ENCODE measurements at places on chromosomes 7 and 10.

GRCh38 chr7:57210212-57210611 lies 78.0 kb upstream of the ZNF479 start:
- no peak for DNase-seq

DNA sequence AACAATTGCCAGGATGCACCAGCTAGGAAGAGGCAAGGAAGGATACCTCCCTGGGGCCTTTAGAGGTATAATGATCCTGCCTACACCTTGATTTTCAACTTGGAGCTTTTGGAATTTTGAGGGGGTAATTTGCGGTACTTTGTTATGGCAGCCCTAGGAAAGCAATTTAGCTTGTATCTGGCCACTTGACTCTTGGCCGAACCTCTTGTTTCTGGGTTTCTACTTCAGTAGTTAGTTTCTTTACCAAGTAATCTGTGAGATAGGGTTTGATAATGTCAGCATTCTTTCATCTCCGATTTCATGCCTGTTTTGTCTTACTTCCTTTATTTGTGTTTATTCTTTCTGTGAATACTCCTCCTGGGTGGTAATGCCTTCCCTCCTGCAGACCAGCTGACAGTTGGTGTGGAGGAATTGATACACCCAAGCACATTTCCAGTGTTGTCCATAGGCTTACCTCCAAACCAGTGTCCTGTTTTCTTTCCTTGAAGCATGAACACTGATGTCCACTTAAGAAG lies 163.7 kb downstream of the SND1 start:
- DNase-seq, result no peak

DNA sequence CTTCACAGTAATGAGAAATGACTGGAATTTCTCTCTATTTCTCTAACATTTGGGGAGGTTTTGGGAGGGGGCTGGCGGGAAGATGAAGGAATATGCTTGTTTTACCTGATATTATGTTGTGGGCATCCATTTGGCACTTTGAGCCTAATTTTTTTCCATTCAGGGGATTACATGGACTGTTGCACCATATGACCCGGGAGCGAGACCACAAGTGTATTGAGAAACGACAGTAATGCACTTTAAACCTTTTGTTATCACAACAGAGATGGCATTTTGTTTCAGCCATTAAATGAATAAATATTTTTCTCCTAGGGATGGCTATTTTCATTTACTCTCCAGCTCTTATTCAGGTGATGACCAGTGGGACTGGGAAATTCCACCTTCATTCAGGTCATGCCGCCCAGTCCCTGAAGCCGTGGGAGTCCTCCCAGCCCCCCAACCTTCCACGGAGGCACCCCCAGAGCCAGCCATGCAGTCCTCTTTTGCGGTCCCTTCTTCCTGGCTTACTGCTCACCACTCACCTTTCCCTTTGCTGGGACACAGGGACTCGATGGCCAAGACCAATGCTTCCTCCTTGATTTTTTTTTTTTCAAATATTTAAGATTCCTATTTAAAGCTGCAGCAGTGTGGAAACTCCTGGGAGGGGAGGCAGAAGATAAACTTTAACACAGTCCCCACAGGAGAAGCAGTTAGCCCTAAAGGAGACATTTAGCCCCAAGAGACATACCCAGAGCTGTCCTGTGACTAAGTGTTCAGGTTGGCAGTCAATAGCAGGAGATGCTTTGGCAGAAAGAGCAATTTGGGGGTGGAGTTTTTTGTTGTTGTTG lies 190.9 kb upstream of the YAE1 start:
- no peak for DNase-seq

GRCh38 chr10:95987685-95988426 lies 55.5 kb upstream of the CCNJ start:
- DNase-seq, result no peak

- no peak for DNase-seq
Measured at GRCh38 chr10:125080984-125081383, 79.4 kb downstream of the CTBP2 start.

DNA sequence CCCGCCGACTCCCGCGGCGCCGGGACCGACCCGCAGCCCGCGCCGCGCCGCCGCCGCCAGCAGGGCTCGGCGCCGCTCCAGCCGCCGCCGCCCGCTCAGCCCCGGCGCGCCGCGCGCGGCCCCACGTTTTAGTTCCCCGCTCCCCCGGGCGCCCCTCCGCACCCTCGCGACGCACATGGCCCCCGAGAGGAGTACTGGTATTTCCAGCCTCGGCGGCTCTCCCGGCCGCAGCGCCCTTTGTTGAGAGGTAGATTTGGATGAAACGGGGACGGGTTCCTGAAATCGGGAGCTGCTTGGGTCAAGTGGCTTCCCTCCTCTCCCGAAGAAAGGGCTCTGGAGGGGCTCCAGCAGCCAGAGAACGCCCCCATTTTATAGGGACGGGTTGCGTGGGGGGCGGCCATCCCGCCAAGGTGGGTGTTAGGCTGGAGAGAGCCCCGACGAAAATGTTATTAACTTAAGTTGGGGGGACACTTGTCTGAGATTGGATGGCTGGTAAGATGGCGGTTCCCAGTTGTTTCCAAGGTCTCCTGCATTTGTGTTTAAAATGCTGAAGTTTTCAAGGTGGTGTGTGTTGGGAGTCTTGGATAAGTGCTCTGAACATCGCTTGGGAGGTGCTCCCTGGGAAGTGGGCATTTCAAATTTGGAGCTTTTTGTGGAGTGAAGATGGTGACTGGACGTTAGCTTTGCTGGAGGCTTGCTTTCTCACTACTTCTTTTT lies 1.2 kb downstream of the BMI1 start:
- DNase-seq, result no peak
